ENCODE measurements at places on chromosomes 6 and 20. TPM values are rescaled to one million over a fixed set of nuclear protein-coding genes. Genes with fewer than 3 reads are reported as not detected.

HLA-DOA gene
- not detected for polyA plus RNA-seq

DNA sequence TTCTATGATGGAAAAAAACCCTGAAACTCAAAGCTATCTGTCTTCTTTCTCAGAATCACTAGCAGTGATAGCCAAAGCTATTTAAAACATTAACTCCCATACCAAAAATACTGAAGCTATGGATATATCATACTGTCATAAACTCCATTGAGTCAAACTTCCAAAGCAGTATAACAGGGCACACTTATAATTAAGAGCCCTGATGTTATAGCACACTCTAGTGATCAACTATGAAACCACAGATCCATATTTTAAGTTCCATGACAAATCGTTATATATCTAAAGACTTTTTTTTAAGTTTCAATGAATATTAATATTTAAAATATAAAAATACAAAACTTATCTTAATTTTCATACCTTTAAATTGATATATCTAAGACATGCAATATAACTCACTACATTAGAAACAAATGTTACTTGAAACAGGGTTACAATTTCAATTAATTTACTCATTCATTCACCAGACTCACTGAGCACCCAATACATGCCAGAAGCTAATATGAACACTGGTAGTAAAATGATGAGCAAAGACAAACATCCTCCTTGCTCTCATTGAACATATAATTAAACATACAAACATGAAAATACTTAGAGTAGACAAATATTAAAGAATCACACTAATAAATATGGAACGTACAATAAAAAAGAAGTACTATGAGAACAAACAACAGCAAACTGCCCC lies 69.3 kb downstream of the IBTK start:
- no peak for DNase-seq

DNA sequence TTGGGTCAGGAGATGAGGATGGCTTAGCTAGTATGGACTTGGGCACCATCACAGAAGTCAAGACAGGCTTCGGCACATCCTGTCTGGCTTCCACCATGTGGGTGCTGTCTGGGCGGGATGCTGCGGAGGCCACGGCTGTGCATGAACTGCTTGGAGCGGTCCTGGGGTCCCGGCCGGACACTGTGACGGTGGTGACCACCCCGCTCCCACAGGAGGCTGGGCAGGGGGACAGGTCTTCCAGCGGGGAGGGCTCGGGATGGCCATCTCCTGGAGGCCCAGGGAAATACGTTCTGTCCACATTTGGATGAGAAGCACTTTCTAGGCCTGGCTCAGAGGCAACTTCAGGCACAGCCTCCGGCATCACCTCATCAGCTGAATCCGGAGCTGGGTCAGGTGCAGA lies 32.1 kb upstream of the TCFL5 start:
- DNase-seq, result no peak

- DNase-seq, result no peak
Observed at GRCh38 chr20:11354846-11355245, 562.8 kb upstream of the BTBD3 start.

- no peak for DNase-seq
Observed at GRCh38 chr20:8228315-8228714, 96.2 kb downstream of the PLCB1 start.

LAMA2 gene
- polyA plus RNA-seq, result 50.0 TPM

GPRC6A gene
- polyA plus RNA-seq, result not detected

DNA sequence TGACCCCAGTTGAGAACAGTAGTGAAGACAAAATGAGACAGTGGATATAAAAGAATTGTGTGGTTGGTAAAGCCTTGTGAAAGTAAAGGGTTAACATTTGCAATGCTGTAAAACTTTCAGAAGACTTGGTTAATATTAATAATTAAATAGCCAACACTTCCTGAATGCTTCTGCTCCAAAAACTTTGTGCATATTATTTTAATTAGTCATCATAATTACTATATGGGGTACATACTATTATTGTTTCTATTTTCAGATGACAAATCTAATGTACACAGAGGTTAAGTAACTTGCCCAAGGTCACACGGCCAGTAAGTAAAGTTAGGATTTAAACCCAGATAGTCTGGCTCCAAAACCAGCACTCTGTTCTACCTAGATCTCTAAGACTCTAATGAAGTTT lies 291.3 kb downstream of the OGFRL1 start:
- no peak for DNase-seq

DNA sequence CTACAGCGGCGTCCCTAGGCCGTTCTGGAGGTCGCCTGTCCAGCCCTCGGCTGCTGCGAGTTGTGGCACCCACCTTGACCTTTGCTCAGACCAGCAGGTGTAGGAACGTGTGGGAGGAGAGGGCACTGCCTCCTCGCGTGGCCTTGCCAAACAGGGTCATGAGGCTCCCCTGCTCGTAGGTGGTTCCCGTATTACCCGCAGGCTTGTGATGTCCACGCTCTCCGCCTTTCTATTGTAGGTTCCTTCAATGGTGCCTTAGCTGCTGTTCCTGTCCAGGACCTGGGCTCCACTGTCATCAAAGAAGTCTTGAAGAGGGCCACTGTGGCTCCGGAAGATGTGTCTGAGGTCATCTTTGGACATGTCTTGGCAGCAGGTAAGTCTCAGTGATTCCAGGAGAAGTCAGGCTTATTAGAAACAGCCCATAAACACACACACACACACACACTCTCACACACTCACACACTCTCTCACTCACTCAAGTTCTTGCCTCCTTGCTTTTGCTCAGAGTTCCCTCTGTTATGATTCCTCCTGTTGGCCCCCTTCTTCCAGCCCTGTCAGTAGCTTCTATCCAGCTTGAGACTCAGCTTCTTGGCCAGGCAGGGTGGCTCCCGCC lies 942 bp downstream of the ACAT2 start:
- no peak for DNase-seq

DNA sequence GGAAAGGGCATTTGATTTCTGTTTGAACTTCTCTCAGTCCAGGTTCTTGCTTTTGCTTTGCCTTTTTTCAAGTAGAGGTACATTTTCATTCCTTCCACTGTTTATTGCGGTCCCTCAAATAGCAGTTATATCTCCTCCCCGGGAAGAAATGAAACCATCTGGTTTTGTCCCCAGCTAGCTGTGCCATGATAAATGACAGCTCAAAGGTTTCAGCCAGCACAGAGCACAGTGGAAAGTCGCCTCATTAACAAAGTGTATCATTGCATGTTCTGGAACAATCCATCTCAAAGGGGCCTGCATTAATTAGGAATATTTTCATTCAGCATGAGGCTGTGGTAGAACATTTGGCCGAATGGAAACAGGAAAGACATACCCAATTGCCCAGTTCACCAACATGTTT lies 146.0 kb downstream of the EDN3 start:
- DNase-seq, result no peak

GRCh38 chr6:50301307-50301706 lies 251.6 kb upstream of the DEFB112 start:
- DNase-seq, result no peak

GRCh38 chr20:44582311-44583025 lies at the start of gene PKIG:
Gene PKIG, plus strand, starts transcription at chr20:44582579. Its CDS starts 31,978 bp downstream, at chr20:44614557.
- peak; percentile 55 for DNase-seq

DNA sequence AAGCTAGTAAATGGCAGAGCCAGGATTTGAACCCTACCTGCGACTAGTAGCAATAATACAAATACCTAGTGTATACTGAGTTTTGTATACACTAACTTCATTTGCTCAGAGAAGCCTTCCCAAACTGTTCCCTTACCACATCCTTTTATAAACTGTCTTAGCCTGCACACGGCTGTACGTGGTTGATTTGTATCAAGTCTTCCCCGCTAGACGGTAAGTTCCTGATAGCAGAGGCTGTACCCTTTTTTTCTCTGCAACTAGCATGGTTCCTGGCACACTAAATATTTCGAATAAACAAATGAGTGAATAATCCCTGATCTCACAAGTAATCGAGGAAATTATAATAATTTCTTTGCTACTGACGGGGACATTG lies 636 bp downstream of the RTF2 start:
- no peak for DNase-seq

DNA sequence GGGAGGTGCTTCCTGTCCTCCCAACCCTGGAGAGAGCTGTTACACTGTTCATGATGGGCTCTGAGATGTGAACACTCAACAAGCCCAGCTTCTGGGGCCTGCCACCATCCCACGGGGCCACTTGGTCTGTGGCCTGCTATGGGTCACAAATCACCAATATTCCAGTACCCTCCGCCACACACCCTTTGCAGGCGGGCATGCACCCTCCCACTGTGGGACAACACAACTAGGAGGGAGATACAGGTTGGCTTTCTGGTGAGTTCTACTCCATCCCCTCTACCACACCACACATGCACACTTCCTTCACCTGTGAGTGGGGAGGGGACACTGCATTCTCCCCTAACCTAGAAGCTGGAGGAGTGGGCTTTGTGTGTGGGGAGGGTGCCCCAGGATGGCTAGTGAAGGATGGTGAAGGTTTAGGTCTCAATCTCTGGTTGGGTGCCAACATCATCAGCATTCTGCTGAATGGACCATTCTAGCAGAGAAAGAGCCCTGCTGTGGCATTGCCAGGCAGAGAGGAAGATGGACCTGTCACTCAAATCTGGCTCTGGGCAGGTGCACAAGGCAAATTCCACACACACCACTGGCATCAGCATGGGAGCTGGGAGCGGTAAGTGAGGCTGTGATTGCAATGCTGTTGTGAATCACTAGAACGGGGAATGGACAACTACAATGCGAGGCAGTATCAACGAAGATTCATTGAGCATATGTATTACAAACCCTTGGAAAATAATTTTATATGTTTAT lies 175.1 kb downstream of the THBS2 start:
- DNase-seq, result no peak

GRCh38 chr6:6546318-6547109 lies 42.0 kb upstream of the LY86 start:
- no peak for DNase-seq

- no peak for DNase-seq
Observed at GRCh38 chr6:111533087-111533784, 50.2 kb upstream of the REV3L start.

- DNase-seq, result no peak
Observed at GRCh38 chr6:63677282-63677681, 41.7 kb downstream of the PHF3 start.

- no peak for DNase-seq
Observed at GRCh38 chr20:1905693-1906092, 10.5 kb downstream of the SIRPA start.

GRCh38 chr6:16179970-16180431 lies 51.1 kb downstream of the MYLIP start:
- DNase-seq, result no peak

DNA sequence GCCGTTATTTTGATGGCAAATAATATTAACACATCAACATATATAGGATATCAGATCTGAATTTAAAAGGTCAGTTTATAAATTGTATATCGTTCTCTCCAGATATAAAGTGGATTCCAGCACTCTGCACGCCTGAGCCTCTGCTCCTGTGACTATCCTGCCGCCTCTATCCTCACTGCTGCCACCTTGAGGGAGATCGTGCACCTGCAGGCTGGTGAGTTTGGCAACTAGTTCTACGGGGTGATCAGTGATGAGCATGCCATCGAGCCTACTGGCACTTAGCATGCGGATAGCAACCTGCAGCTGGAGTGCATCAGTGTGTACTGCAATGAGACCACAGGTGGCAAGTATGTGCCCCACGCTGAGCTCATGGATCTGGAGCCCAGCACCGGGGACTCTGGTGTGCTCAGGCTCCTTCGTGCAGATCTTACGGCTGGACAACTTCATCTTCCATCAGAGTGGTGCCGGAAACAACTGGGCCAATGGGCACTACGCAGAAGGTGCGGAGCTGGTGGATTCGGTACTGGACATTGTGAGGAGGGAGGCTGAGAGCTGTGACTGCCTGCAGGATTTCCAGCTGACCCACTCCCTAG lies 84.9 kb downstream of the FBXO5 start:
- DNase-seq, result no peak

GRCh38 chr6:141726248-141726647 lies 406.5 kb upstream of the GJE1 start:
- DNase-seq, result no peak

DNA sequence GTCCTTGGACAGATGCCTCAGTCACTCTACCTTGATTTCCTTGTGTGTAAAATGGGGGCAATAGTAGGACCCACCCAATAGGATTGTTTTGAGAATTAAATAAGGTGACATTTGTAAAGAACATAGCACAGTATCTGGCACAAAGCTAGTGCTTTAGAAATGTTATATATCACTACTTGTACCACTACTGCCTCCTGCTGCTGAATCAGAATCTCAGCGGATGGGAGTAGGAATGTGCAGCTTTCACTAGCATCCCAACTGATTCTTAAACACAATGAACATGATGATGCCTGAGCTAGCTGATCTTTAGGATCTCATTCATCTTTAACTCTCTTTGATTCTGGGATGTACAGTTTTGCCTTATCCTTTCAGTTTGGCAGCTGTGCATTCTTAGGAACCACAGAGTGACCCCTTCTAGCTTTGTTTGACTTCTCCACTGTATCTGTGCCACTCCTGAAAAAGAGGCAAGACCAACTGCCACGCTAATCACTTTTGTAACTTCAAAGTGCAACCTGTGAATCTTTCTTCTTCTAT lies 7.2 kb downstream of the PBOV1 start:
- no peak for DNase-seq

TREM1 gene
- polyA plus RNA-seq, result 0.20 TPM

- no peak for DNase-seq
Observed at GRCh38 chr6:56573624-56574023, 69.1 kb downstream of the DST start.

DYNLT2 gene
- 0.32 TPM for polyA plus RNA-seq

DNA sequence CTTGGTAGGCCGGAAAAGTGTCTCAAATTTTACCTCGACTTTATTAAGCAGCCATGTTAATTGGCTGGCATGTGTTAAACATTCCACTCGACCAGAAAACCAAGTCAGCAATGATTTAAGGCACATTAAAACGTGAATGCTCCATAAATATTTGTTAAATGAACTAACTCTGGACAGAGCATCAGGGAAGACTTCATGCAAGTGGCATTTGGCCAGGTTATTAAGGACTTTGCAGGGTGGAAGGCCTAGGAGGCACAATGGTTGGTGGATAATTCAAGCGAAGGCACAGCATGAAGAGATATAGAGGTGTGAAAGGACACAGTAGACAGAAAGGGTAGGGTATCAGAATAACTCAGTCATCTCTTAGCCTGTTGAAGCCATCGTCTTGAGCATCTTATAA lies 23.0 kb downstream of the ELOVL5 start:
- DNase-seq, result no peak

DNA sequence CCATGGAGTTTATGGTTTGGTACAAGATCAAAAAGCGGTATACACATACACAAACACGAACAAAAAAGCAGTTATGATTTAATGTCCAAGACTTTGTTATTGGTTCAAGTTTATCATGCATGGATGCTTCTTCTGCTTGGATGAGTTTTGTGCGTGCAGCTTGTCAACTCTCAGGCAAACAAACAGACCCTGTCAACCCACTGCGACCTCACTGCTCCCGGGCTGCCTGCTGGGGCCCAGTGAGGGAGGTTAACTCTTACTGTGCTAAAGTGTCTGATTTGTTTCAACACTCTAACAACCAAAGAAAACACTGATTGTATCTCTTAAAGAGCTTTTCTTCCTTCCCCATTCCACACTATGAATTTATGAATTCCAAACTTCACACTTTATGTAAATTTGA lies 26.8 kb upstream of the DDR1 start:
- no peak for DNase-seq

CTAGE9 gene
- polyA plus RNA-seq, result not detected

ENPP5 gene
- polyA plus RNA-seq, result not detected

KCNS1 gene
- polyA plus RNA-seq, result 0.64 TPM

- no peak for DNase-seq
Observed at GRCh38 chr6:30073489-30074235, 1.9 kb downstream of the RNF39 start.

GRCh38 chr6:124982669-124983068 lies 20.4 kb downstream of the RNF217 start:
- no peak for DNase-seq

ZNF165 gene
- polyA plus RNA-seq, result 0.38 TPM

Data from BJ (cell line).